Fibroblast of skin of left biceps (primary cell): ENCODE measurements at places on chromosomes 2 and 18.

DNA sequence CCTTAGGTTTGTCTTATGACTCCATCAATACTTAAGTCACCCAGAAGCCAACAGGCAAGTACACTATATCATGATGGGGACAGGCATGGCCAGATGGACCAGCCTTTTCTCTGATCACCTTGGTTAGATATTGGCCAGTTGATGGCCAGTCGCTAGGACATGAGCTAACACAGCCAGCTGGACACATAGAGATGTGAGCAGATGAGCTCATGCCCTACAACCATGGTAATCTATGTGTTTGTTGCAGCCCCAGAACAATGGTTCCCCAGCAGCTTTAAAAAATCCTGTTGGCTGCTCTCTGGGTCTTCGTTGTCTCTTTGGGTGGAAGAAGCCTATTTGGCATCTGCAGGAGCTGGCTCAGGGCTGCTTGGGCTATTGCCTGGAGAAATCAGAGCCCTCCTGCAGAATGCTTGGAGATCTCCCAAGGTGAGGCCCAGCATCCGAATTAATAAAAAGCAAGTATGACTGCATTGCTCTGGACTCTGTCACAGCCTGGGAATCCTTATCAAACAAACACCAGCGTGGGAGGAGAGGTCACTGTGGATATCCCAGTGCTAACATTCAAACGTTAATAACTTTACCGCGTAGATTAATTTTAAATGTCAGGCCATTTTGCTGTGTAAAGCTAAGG is 62.3 kb upstream of the KLHL29 start:
- DNase-seq, result no peak

- no peak for DNase-seq
Measured at GRCh38 chr2:152051436-152051835, 47.4 kb downstream of the CACNB4 start.

GRCh38 chr2:26169226-26169625 is 3.7 kb upstream of the GAREM2 start:
- DNase-seq, result no peak

DNA sequence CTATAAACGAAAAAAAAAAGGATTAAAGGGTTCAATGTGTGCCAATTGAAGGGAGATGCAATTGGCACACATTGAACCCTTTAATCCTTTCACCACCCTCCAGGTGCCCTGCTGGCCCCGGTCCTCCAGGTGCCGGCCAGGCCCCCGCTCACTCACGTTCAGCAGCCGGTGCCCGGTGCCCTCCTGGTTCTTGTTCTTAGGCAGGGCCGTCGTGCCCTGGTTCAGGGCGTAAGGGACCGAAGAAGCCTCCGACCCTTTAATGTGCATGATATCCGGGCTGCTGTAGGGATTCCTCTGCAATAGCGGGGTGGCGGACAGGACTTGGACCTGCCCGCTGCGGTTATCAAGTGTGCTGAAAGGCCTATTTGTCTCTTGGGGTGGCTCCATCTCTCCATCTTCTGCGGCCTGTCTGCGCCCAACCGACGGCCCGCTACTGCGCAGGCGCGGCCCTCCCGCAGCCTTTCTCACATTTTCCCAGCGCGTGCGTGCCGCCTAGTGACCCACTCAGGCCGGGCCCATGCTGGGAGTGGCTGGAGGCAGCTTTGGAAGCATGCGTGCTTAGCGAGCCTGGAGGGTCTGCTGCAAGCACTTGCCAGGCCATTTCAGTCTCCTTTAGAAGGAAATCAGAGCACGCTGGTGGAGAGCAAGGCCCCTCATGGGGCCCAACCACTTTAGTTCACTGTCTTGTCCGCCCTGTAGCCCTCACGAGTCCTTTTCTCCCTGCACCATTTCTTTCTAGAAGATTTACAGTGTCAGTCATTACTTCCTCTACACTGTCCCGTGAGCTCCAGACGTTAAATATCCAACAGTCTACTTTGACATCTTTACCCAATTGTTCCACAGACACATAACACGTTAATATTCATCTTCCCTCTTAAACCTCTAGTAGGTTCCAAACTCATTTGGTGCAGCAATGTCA is 24.3 kb downstream of the TMEM237 start:
- DNase-seq, result peak; percentile 33

DNA sequence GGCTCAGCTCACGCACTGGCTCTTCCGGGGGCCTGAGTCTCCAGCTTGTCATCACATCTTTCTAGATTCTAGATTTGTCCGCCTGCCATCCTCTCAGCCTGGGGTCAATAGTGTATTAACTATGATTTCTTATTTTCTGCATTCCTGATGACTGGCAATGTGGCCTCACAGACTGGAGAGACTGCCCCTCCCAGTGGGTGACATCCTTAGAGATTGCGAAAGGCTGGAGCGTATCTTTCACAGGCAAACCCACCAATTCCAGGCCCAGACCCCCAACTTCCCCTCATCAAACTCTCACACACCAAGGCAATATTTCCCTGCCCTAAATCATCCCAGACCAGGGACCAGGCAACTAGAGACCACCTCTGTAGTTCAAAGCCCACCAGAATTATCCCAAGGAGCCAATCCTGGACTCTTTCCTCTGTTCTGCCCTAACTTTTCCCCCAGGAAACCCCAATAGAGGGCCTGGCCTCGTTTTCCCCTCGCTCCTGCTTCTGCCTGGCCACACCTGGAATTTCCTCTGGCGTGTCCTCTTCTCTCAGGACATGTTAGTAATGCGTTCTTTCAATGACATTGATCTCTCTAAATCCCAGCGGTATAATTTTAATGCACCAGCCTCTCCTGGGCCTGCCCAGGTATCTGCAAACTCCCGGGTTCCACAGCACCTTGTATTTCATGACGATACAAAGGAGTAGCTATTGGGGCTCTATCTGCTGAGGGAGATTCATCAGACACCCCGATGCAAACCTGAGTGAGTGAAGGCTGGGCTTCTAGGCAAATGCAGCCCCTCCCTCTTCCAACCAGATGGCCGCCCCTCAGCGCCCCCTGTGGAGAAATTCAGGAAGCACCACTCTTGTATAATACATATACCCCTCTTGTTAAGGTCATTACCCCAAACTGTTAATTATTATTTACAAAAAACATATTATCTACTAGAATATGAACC is 2.4 kb upstream of the KCNF1 start:
- no peak for DNase-seq

DNA sequence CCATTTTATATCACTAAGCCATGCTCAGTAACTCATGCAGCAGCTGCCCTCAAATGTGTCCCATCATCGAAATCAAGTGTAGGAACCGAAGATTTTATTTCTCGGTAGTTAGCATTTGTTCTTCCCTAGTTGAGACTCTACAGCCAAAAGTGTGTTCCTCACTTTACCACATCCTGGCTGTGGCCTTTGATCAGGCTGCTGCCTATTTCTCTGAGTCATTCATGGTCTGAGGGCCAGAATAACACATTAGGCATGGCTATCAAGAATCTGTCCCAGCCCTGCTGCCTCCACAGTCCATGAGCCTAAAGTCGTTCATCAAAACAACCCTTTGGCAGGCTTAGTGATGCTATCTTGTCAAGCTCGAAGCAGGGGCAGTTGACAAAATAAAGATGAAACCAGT is 300.1 kb downstream of the TDRD15 start:
- DNase-seq, result no peak

GRCh38 chr2:178417916-178418315 is 33.1 kb downstream of the PRKRA start:
- DNase-seq, result no peak

GRCh38 chr18:10946058-10946457 is 203.3 kb downstream of the PIEZO2 start:
- DNase-seq, result no peak

DNA sequence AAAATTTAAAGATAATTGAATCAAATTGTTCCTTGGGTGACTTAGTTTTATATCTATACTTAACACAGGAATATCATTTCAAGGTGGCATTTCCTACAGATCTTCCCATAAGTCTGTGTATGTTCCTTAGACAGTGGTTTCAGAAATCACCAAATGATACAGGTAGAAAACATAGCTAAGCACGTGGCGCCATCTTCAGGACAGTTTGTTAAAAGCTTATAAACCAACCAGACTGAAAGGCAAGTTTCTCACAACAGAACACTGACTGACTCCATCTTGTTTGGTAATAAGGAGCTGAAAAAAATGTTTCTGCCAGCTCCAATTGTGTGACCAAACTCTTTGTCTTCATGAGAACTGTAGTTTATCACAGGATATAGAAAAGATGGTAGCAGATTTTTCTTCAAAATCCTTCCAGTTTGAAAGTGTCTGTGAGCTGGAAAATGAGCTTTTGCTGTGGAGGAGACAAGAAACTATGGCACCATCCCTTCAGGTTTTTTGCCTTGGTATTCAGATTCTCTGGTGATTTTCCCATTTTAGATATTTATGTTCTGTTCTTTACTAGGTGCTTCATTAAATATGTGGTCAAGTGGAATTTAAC is 34.8 kb upstream of the NEUROD1 start:
- DNase-seq, result peak; percentile 36

DNA sequence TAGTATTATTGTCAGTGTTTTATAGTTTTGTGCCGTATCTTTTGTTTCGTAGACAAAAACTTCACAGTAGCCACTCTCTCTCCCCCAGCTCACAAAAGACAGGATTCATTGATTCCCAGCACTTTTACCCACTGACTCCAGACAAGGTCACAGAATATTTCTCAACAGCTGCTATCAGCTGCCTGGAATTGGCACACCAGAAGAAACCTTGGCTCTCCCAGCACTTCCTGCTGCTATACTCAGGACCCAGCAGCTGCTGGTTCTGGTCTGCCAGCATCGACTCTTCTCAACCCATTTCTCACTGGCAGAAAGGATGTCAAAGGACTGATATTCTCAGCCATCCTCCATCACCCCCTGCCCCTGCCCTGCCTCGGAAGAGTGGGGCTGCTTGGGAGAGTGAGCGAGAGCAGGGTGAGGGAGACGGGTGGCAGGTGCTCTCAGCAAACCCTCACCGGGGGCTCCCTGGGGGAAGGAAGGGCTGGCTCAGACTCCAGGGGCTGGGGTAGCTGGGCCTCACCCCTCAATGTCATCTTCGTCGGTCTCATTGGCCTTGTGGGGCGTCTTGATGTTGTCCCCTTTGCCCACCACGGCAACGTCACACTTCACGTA is 6.1 kb upstream of the OTOF start:
- DNase-seq, result no peak

DNA sequence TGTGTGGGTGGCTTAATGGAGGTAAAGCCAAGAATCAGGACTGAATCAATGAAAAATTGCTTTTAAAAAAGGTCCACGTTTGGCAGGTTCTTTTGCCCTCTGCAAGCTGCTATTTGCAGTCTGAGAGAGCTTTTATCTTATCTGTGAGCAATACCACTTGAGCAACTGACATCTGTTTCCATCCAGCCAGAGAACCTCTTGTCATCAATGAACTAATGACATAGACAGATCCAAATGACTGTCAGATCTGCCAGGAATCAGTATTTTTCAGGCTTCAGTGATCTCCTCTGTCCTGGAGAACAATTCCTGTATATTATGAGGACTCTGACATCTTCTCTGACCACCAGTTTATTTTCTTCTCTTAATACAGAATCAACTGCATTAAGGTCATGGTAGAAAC is 608.1 kb downstream of the LRP1B start:
- no peak for DNase-seq

DNA sequence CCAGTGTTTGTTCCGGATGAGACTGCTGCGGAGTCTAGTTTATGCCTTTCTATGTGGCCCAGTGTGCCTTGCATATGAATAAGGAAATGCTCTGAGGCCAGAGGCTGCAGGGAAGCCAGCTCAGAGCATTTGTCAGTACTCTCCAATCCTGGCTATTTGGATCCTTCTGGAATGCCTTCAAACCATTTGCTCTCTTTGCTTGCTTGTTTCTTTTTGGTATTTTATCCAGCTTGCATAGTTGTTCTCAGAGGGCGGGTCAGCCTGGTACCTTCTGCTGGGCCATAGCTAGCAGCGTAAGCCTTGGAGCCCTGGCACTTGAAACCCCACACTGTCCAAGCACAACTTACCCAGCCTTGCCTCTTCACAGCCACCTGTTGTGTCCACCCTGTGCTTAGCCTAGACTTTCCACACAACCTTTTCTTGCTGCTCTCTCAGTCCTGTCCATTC is 20.5 kb downstream of the CENPO start:
- no peak for DNase-seq

- no peak for DNase-seq
Measured at GRCh38 chr2:238569507-238570195, 142.9 kb downstream of the ASB1 start.

DNA sequence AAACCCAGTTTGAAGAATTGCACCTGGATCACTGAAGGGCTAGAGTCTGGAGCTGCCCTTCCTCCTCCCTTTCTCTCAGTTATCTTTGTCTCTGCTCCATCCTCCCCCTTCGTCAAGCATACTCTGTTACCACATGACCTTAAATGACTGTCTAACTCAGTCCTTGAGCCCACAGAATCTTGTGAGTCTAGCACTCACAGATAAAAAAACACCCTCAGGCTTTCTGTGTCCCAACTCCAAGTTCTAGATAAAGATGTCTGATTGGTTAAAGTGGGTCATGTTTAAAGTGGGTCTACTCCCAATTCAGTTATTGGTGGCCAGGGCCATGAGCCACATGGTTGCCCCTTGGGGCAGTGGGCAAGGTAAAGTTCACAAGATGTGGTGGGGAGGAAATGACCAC is 53.5 kb upstream of the CYP1B1 start:
- no peak for DNase-seq

- no peak for DNase-seq
Measured at GRCh38 chr2:62783679-62784078, 78.2 kb downstream of the EHBP1 start.

DNA sequence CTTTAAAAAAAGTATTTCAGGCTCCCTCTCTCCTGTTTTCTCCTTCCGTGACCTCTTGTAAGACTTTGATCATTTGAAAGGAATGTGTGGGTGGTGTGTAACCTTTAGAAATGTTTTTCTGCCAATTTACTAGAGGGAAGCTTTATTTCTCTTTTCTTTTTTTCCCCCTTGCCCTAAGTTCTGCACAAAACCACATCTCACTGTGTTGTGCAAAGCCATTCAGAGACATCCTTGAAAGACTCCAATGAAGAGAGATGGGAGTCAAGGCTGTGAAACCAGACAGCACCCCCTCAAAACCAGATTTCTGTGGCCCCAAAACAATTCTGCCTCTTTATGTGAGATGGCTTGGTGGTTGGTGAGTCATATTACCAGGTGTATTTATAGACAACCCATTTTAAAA is 184.6 kb upstream of the ERBB4 start:
- DNase-seq, result no peak

- DNase-seq, result peak; percentile 98
Measured at GRCh38 chr2:227406177-227407031, 18.7 kb upstream of the SCYGR1 start.

- no peak for DNase-seq
Measured at GRCh38 chr2:70999362-70999761, 4.7 kb upstream of the TEX261 start.
